Activated T-cell treated with anti-CD3 and anti-CD28 coated beads, Interleukin-2, amount 50 U/mL, for 72 hours (primary cell): ENCODE measurements at places on chromosomes 16 and 17.

- DNase-seq = no peak
- H3K27me3 ChIP-seq = no peaks in the 10 kb centered on the region
Observed at GRCh38 chr17:38724337-38724988, 5.7 kb upstream of the CISD3 start.

GRCh38 chr17:74442670-74443515 is 11.0 kb downstream of the GPRC5C start:
- no peak overlapping the region for H3K27ac ChIP-seq
- H3K27me3 ChIP-seq = no peaks in the 10 kb centered on the region
- H3K4me1 ChIP-seq = peaks cover 19% of the 10 kb centered on the region

- H3K27ac ChIP-seq = no peak overlapping the region
- DNase-seq = no peak
- no peak overlapping the region for H3K4me3 ChIP-seq
- no peaks in the 10 kb centered on the region for H3K36me3 ChIP-seq
- H3K27me3 ChIP-seq = no peaks in the 10 kb centered on the region
Observed at GRCh38 chr16:12201216-12201615, 224.7 kb downstream of the SNX29 start.

GRCh38 chr16:55370762-55371482 is 46.9 kb downstream of the IRX6 start:
- H3K4me1 ChIP-seq = peaks cover 6% of the 10 kb centered on the region
- H3K4me3 ChIP-seq = peak overlapping the region; percentile 20
- no peak overlapping the region for H3K27ac ChIP-seq
- DNase-seq = peak; percentile 3

GRCh38 chr17:19996086-19996485 is 13.1 kb upstream of the SPECC1 start:
- DNase-seq = no peak
- no peaks in the 10 kb centered on the region for H3K36me3 ChIP-seq
- H3K4me3 ChIP-seq = no peak overlapping the region
- H3K27me3 ChIP-seq = peaks cover 15% of the 10 kb centered on the region
- no peak overlapping the region for H3K27ac ChIP-seq

DNA sequence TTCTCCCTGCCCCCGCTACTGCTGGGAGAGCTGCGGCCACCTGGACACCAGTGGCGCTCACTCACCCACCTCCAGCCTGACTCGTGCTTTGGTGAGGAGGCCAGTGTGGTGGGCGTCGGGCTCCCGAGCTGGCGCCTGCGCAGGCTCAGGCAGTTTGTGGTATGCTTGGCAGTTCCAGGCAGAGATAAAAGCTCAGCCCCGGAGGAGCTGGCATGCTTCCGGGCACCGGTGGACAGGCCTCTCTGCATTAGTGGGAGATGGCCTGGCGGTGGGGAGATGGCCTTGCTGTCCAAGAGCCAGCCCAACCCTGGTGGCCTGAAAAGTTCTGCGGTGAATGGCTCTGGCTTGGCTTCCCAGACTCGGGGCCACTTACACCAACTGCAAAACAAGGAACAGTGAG is 4.1 kb downstream of the ADGRG1 start:
- peaks cover 18% of the 10 kb centered on the region for H3K4me1 ChIP-seq
- H3K27me3 ChIP-seq = peaks cover 36% of the 10 kb centered on the region
- H3K27ac ChIP-seq = no peak overlapping the region
- H3K4me3 ChIP-seq = no peak overlapping the region
- H3K36me3 ChIP-seq = peaks cover 4% of the 10 kb centered on the region
- DNase-seq = no peak

DNA sequence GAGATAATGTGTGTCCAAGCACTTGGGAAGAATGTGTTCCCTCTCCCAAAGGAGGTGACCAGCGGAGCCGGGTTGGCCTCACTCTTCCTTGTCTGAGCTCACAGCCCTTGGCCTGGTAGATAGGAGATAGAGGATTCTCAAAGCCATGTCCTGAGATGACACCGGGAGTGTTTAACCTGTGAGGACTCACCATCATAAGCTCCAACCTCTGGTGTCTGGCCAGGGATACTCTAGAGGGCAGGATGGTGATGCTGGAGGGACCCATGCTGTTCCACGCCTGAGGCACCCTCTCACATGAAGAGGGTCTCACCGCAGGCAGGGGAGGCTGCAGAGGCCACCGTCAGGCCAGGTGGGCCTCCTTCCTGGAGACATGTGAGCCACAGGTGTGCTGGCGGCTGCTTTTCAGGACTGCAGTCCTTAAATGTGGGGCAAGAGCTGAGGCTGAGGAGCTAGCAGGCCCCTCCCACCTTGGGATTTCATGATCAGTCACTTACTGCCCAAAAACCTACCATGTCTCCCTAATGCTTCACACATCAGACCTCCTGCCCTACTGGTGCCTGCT is 6.6 kb upstream of the ZNF629 start:
- H3K4me3 ChIP-seq = no peak overlapping the region
- H3K4me1 ChIP-seq = no peaks in the 10 kb centered on the region
- H3K27ac ChIP-seq = no peak overlapping the region
- H3K27me3 ChIP-seq = no peaks in the 10 kb centered on the region

DNA sequence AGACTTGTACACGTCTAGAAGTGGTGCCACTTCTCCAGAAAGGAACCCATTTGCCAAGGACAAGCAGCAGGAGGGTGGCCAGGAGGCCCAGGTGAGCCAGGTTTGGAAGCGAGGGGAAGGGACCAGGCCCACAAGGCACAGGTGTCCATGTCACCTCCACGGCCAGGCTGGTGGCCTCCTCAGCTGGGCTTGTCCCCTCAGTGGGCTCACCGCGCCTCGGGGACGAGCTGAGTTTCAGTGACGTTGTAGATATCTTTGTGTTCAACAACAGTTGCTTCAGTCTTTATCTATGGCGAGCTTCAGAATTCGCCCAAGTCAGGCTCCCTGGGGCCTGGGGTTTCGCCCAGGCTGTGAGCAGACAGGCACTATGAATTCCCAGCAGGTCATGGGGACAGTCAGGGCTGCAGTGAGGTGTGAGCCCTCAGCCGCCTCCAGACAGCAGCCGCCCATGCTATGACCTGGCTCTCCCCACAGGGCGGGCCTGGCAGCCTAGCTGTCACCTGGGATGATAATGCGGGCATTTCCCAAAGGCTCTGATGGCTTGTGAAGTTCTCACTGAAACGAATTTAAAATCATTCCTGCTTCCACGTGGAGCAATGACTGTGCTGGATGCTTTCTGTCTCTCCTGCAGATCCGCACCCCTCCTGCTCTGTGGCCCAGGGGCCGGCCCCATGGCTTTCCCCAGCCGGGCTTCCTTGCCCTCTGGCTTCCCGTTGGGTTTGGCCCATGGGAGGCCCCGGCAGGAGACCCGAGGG is 89.5 kb downstream of the MRC2 start:
- no peak overlapping the region for H3K27ac ChIP-seq
- H3K4me3 ChIP-seq = no peak overlapping the region
- no peak for DNase-seq
- H3K27me3 ChIP-seq = peaks cover 61% of the 10 kb centered on the region
- peaks cover 7% of the 10 kb centered on the region for H3K36me3 ChIP-seq
- peaks cover 16% of the 10 kb centered on the region for H3K4me1 ChIP-seq

- H3K36me3 ChIP-seq = no peaks in the 10 kb centered on the region
- no peak for DNase-seq
- peaks cover 27% of the 10 kb centered on the region for H3K27me3 ChIP-seq
- no peak overlapping the region for H3K4me3 ChIP-seq
- H3K4me1 ChIP-seq = no peaks in the 10 kb centered on the region
Observed at GRCh38 chr16:55491691-55492090, 12.7 kb downstream of the MMP2 start.

DNA sequence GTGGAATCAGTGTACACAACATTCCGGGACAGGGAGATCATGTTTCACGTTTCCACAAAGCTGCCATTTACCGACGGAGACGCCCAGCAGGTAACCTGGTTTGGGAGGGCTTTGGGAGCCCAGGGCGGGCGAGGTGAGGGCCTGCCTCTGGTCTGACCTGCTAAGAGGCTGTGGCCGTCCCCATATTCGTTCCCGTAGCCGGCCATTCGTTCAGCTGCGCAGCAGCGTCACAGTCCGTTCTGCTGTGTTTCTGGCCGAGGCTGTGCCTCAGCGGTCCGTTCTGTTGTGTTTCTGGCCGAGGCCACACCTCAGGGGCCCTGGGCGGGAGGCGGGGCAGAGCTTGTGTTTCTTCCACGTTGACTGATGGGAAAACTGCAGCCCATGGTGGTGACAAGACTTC is 68.0 kb downstream of the OR1D5 start:
- H3K27me3 ChIP-seq = no peaks in the 10 kb centered on the region
- no peaks in the 10 kb centered on the region for H3K36me3 ChIP-seq
- no peak overlapping the region for H3K27ac ChIP-seq
- H3K4me1 ChIP-seq = no peaks in the 10 kb centered on the region
- DNase-seq = no peak

GRCh38 chr17:4598776-4599504 is 14.6 kb downstream of the SMTNL2 start:
- H3K4me1 ChIP-seq = peaks cover 6% of the 10 kb centered on the region
- no peak for DNase-seq
- no peak overlapping the region for H3K4me3 ChIP-seq
- no peaks in the 10 kb centered on the region for H3K27me3 ChIP-seq
- H3K36me3 ChIP-seq = no peaks in the 10 kb centered on the region
- no peak overlapping the region for H3K27ac ChIP-seq

GRCh38 chr17:59534583-59534982 is 30.8 kb upstream of the DHX40 start:
- no peak overlapping the region for H3K4me3 ChIP-seq
- H3K27me3 ChIP-seq = peaks cover 20% of the 10 kb centered on the region
- H3K36me3 ChIP-seq = no peaks in the 10 kb centered on the region
- H3K27ac ChIP-seq = no peak overlapping the region
- DNase-seq = no peak
- no peaks in the 10 kb centered on the region for H3K4me1 ChIP-seq

- H3K36me3 ChIP-seq = peaks cover 55% of the 10 kb centered on the region
- DNase-seq = no peak
- peak overlapping the region; percentile 7 for H3K27ac ChIP-seq
- no peaks in the 10 kb centered on the region for H3K27me3 ChIP-seq
- no peaks in the 10 kb centered on the region for H3K4me1 ChIP-seq
Observed at GRCh38 chr17:80387071-80387470, 27.9 kb upstream of the ENDOV start.

- DNase-seq = no peak
- H3K4me1 ChIP-seq = no peaks in the 10 kb centered on the region
- no peak overlapping the region for H3K27ac ChIP-seq
- no peaks in the 10 kb centered on the region for H3K36me3 ChIP-seq
Observed at GRCh38 chr17:50798424-50799288, 31.3 kb upstream of the ANKRD40CL start.

GRCh38 chr16:29820271-29820701 is at the start of gene MVP:
TSS of gene MVP (plus strand) at chr16:29820462. CDS start at chr16:29830550, 10,088 bp downstream.
- peaks cover 77% of the 10 kb centered on the region for H3K4me1 ChIP-seq
- H3K36me3 ChIP-seq = peaks cover 30% of the 10 kb centered on the region
- peak; percentile 67 for DNase-seq

DNA sequence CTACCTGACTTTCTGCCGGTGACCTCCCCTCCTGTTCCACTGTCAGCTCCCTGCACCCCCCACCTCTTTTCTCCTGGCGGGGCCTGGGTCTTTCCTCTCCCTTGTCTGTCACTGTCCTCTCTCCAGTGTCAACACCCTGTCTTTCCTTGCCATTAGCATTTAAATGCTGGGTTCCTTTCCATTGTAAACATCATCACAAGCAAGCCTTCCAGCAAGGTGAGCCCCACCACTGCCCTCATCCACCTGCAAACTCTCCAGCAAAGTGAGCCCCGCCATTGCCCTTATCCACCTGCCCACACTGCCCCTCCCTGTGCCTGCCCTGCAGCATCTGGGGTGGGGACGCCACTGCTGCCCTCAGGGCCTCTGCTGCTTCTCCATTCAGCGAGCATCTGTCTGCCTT is 195.0 kb downstream of the ENGASE start:
- H3K27me3 ChIP-seq = peaks cover 25% of the 10 kb centered on the region
- no peak for DNase-seq
- H3K4me3 ChIP-seq = no peak overlapping the region
- H3K27ac ChIP-seq = no peak overlapping the region
- no peaks in the 10 kb centered on the region for H3K36me3 ChIP-seq
- H3K4me1 ChIP-seq = no peaks in the 10 kb centered on the region

- H3K4me1 ChIP-seq = no peaks in the 10 kb centered on the region
- H3K36me3 ChIP-seq = no peaks in the 10 kb centered on the region
- no peak overlapping the region for H3K27ac ChIP-seq
Observed at GRCh38 chr17:76689859-76690258, 20.9 kb downstream of the MXRA7 start.

- H3K36me3 ChIP-seq = peaks cover 9% of the 10 kb centered on the region
- H3K27me3 ChIP-seq = no peaks in the 10 kb centered on the region
- peaks cover 86% of the 10 kb centered on the region for H3K4me1 ChIP-seq
- peak; percentile 57 for DNase-seq
- H3K4me3 ChIP-seq = peak overlapping the region; percentile 85
Observed at GRCh38 chr17:76273445-76274111, 8.4 kb downstream of the UBALD2 start.

DNA sequence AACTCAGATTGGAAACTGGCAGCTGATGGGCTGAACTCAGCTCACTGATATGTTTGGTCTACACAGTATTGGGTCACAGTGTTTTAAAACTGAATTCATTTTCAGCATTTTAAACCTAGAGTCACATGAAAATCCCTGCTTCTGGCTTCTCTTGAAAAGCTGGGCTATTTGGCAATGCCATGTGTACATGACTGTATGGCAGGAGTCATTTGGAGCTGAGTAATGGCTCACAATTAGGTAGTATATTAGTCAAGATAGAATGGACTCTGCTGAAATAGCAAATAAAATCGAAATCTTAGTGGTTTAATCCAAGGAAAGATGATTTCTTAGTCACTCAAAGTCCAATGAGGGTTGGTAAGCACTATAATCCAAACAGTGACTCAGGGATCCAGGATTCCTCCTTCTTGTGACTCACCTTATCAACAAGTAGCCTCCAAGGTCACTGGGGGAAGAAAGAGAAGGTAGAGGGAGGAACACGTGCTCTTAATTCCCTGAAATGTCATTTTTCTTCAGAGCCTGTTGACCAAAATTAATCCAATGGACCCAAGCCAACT is 13.9 kb upstream of the PMP22 start:
- H3K27ac ChIP-seq = no peak overlapping the region
- no peak overlapping the region for H3K4me3 ChIP-seq
- peaks cover 14% of the 10 kb centered on the region for H3K36me3 ChIP-seq
- no peak for DNase-seq
- H3K27me3 ChIP-seq = peaks cover 33% of the 10 kb centered on the region
- no peaks in the 10 kb centered on the region for H3K4me1 ChIP-seq

DNA sequence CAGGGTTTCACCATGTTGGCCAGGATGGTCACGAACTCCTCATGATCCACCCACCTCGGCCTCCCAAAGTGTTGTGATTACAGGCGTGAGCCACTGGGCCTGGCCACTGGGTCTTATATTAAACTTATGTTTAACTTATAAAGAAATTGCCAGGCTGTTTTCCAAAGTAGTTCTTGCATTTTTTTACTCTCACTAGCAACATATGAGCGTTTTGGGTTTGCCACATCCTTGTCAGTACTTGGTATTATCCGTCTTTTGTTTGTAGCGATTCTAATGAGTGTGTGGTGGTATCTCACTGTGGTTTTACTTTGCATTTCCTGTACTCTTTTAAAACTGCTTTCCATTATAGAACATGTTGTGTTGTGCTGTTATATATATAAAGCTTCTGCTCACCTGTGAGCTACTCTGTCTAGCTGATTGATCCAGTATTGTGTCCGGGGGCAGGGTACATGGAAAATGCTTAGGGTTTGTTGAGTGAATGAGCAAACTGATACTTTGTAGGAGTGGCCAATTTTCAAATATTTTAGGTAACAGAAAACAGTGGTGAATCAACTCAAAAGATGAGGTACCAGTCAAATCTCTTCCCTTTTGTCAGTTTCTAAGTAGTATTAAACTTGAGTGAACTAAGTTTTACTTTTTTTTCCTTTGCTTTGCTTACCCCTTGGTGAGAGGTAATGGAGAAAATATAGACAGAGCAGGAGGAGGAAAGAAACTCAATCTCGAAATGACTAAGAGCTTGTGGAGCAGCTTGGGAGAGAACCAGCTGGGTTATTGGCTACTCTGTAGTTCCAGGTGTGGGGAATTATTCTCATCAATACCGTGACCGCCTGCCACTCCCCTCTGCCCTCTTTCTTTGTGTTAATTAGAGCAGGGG is 75.8 kb downstream of the PITPNC1 start:
- H3K36me3 ChIP-seq = peaks cover 16% of the 10 kb centered on the region
- peak overlapping the region; percentile 61 for H3K4me3 ChIP-seq
- H3K27me3 ChIP-seq = no peaks in the 10 kb centered on the region
- H3K27ac ChIP-seq = peak overlapping the region; percentile 91
